Ovary (tissue), 10 donors: ENCODE measurements at places on chromosomes 2 and 18. TPM values are rescaled to one million over a fixed set of nuclear protein-coding genes. Genes with fewer than 3 reads are reported as not detected.

Gene TMEM247
- not detected for total RNA-seq

DNA sequence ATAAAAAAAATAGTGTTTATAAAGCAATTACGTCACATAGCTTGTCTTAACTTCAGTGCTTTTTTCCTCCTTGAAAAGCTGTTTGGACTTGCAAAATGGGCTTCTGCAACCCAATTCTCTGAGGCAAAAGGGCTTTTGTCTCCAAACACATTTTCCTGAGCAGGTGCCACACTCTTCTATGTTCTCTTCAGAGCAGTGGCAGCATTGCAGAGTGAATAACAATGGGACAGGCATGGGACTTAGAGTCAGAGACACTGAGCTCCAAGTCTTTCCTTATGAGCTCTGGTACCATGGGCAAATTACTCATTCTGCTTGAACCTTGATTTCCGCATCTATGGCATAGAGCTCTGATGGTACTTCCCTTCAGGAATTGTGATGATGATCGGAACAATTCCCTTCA lies 149.0 kb downstream of the ARL6IP6 start:
- DNase-seq: no peak

Gene REG3G
- 0.48 TPM for total RNA-seq

GRCh38 chr2:10521356-10522169 lies 73.4 kb upstream of the ODC1 start:
- no peak for DNase-seq

Gene PPP4R1
- total RNA-seq: 121 TPM

DNA sequence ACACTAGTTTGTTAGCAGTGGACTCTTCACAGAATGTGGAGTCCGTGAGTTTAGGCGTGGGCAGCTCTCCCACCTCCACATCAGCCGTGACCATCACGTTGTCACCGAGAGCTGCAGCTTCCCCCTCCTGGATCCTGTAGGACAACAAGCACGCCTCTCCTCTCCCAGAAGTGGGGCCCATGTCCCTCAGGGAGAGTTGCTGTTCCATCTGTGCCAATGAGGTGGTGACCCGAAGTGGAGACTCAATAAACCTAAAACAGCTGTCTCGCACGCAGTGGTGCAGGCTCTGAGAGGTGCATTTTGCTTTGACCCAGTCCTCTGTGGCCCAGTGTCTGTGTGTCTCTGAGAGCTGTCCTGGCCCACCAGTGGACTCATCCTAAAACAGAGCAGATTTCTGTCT lies 456.5 kb upstream of the SOX11 start:
- no peak for DNase-seq

GRCh38 chr2:71156573-71156972 lies 26.1 kb downstream of the MPHOSPH10 start:
- DNase-seq: no peak

DNA sequence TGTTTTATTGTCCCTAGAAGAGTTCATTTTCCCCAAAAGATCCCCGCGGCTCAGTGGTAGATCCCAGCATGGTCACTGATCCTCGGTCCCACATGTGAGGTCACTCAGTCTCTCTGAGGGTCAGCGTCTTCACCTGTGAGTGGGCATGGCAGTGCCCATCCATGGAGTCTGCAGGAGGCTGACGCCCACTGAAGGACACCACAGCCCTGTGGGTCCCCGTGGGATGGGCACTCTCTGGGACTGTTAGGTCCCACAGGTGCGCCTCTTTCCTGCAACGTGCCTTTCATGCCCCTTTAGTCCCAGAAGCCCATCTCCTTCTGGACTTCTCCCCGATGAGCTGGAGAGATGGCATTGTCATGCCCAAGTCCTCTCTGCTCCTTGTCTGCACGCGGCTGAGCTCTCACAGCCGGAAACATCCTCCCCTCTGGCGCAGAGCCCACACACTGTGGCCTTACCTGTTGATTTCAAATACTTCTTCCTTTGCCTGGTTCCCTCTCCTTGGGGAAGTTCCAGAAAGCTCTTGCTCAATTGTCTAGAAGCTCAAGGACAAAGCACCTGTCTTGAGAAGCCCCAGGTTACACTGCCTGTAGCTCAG lies 75.9 kb downstream of the PTGR3 start:
- DNase-seq: no peak

Gene FAP
- total RNA-seq: 2.2 TPM

- DNase-seq: peak; percentile 56
Measured at GRCh38 chr2:27320958-27321543, 1.8 kb downstream of the MPV17 start.
